GDM1 (cell line): ENCODE measurements at places on chromosomes 2 and 18.

GRCh38 chr2:141496810-141497209 lies 634.0 kb downstream of the LRP1B start:
- DNase-seq = no peak

DNA sequence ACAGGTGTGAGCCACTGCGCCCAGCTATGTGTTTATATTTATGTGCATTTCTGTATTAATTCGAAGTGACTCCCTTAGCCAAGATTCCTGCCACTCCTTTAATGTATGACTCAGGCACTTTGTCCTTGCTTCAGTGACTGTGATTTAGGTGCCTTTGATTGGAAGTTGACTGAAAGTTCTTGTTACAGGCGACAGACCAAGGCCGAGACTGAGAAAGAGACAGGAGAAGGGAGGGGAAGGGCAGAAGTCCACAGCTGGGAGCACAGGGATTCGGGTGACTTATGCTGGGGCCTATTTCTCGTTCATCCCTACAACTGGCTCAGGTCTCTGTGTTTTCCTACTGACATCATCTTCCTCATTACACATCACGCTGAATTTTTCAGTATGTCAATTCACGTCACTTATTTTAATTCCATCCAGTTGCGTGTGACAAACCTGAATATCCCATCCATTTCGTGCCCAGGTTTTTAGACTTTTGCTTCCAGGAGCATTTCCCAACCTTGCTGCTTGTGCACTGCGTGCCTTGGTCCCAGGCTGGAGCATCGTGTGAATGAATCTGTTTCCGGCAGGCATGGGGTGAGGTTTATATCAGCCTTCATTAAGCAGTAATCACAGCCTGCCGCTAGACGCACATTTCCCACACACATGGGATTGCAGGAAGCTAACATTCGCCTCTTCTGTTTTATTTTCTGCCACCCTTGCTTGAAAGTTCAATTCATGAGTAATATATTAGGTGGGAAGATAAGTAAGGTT lies 42.4 kb downstream of the TMEM18 start:
- no peak for DNase-seq

GRCh38 chr2:12278217-12278750 lies 438.5 kb upstream of the TRIB2 start:
- no peak for DNase-seq

- no peak for DNase-seq
Measured at GRCh38 chr2:150325656-150326314, 161.7 kb downstream of the RND3 start.

- DNase-seq = no peak
Measured at GRCh38 chr2:153575171-153575853, 96.8 kb upstream of the RPRM start.

GRCh38 chr2:191544461-191545062 lies 133.4 kb upstream of the NABP1 start:
- no peak for DNase-seq

- no peak for DNase-seq
Measured at GRCh38 chr2:45070113-45070652, 60.9 kb upstream of the SIX2 start.

GRCh38 chr2:173048897-173049661 lies 26.6 kb upstream of the MAP3K20 start:
- no peak for DNase-seq

DNA sequence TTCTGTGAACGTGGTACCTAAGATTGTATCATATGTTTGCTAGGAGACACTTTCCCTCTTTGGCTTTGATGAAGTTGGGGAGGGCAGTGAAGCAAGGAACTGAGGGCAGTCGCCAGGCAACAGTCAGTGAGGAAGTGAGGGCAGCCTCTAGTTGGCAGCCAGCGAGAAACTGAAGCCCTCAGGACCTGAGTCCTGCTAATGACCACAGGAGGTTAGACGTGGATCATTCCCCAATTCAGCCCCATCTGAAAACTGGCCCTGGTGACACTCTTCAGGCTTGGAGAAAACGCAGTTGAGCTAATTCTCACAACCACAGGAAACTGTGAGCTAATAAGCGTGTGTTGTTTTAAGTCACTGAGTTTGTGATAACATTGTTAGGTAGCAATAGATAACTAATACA lies 84.5 kb upstream of the REG3G start:
- no peak for DNase-seq

DNA sequence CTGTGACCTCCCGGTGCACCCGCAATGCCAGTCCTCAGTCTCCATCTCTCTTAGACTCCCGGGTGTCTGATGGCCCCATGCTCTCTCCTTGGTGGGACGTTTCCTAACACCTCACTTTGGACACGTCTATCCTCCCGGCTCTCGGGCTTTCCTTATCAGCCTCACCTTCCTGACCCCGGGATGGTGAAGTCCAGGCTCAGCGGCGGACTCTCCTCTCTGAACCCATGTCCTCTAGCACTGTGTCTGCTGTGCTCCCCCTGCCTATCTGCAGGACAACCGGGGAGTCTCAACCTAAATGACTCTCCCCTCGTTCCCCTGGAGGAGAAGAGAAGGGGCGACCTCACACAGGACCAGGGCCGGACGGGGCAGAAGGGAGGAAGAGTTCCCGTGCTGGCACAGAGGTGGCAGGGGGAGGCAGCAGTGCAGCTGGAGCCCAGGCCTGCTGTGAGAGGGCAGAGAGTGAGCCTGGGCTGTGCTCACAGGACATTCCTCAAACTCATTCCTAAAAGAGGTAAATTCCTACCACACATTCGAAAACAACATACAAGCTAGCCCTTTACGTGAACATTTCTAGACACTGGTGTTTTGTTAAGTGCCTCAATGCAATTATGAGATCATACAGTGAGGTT lies 41.9 kb downstream of the MBP start:
- no peak for DNase-seq

DNA sequence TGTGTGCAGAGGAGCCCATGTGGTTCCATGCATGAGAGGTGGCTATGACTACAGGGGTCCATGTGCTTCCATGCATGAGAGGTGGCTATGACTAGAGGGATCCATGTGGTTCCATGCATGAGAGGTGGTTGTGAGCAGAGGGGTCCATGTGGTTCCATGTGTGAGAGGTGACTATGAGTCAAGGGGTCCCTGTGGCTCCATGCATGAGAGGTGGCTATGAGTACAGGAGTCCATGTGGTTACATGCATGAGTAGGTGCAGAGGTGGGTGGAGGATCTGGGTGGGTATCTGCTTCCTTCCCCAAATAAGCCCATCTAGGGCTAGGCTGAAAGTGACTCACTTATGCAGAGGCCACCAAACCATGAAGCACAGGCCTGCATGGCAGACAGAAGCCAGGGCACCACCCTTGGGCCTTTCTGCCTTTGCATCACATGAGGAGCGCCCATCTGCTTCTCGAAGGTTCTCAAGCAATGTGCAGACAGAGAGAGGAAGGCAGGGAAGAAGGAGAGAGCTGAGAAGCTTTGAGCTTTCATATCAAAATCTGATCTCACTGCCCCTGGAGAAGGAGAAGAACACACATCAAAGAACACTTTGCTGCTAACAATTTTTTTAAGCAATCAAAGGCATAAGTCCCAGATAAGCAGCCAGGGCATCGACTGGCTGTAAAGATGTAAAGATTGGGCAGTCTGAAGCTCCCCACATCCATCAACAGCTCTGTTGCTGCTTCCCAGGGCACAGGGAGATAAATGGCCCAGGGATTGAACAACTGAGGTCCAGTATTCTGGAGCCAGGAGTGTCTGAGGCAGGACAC lies 137.6 kb downstream of the TNS1 start:
- peak; percentile 36 for DNase-seq

DNA sequence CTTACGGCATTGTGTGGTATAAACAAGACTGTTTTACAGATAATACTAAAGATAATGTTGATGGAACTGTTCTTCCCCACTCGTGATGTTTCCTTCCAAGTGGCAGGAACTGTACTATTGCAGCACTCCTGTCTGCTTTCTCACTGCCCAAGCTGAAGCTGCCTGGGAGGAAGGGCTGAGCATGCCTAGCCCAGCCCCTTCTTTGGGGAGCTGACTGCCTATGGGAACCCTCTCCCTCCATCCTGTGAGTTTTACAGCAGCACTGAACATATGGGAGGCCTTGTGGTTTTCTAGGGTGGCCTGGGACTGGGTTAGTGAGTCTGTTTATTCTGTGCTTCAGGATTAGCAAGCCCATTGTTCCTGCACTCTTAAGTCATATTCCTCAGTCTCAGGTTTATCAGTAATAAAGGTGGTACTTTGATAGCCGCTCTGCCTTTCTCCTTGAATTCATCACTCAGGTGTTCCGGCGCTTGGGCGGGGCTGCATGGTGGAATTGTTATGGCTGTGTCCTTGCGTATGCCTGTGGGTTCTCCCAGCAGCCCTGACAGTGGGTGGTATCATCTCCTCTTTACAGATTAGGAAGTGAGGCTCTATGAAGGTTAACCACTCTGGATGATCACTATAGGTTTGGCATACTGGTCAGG lies 379.7 kb downstream of the PTPRM start:
- DNase-seq = peak; percentile 52

DNA sequence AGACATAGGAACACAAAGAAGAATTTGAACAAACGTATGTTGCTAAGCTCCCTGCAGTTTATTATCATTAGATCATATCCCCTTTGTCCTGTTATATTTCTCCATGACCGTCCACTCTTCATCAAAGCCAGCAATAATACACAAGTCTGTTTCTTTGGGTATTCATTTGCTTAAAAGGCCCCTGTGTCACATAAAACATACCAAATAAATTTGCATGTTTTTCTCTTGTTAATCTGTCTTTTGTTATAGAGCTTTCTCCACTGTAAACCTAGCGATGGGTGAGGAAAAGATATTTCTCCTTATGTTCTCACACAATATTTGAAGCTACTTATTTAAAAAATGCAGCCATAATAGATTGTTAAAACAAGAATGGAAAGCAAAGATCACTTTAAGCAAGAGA lies 42.9 kb upstream of the REL start:
- no peak for DNase-seq

DNA sequence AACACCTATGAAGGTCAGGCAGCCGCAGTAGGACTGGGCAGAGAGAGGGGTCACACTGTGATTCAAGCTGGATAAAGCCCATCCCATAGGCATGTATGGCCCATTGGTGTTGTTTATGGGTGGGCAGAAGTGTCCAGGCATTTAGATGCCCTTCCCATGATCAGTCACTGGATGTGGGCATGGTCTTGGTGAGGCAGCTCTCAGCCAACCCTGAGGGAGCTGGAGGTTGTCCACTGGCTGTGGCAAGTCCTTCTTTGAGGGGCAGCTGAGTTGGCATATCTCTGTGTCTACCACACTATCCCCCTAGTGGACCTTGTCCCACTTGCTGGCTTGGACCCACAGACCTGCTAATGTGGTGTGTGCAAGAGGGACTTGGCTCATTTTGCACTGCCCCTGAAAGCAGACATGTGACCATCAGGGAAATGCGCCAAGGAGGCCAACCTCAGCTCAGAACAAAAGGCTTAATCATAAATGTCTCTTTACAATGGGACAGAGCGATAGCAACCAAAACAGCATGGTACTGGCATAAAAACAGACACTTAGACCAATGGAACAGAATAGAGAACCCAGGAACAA lies 82.0 kb downstream of the TMEM17 start:
- no peak for DNase-seq

DNA sequence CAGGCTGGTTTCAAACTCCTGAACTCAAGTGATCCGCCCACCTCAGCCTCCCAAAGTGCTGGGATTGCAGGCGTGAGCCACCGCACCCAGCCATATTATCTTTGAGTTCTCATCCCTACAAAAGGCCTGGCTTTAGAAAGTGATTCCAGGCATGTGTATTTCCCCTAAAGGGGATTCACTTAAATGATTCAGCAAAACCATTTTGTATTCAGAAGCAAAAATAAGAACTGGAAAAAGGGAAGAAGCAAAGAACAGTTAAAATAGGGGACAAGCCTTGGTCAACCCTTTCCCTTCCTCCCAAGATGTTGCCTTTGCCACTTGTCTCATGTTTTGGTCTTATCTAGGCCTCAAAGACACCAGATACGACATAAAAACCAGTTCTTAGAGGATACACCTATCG lies 10.5 kb downstream of the TM4SF20 start:
- DNase-seq = peak; percentile 20
